CD4-positive, alpha-beta T cell treated with Interferon alpha-2 for 1 hour (primary cell): ENCODE measurements at places on chromosomes 5 and 9.

GRCh38 chr9:85248514-85249312, 493.0 kb downstream of the AGTPBP1 start:
- DNase-seq: no peak

DNA sequence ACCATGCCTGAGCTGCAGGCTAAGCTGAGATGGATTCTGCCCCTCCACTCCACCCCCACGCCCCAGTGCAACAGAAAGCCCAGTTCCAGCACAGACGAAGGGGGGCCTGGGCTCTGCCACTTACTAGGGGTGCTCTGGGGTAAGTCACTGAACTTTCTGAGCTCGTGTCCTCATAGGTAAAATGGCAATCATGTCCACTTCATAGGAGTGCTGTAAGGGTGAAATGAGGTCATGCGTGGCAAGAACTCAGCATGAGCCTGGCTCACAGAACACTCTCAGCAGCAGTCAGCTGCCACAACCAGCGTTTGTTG, 8.4 kb upstream of the PSD2 start:
- DNase-seq: no peak

DNA sequence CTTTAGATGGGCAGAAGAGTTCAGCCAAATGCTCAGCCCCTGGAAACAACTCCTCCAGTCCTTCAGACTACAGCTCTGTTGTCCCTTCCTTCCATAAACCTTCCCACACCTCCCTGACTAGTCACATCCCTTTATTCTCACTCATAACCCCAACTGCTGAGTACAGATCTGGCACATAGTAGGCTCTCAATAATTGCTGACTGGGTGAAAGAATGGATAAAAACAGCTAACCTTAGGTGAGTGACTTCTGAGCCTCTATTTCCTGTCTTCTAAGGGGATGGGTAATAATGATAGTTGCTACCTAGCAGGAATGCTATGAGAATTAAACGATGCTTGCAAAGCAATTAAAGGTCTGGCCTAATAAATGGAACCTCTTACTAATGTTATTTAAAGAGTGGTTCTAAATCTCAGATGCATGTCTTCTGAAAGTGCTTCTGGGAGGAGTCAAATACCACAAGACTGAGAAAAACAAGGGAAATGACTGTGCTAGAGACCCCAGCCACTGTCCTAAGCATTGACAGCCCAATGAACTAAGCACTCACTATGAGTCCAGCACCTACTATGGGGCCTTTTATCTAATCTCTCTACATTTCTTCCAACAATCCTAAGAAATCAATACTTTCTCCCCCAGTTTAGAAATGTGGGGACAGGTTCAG, 2.5 kb upstream of the NR6A1 start:
- no peak for DNase-seq

- DNase-seq: no peak
Measured at GRCh38 chr9:135416664-135417290, 62.8 kb upstream of the PPP1R26 start.

GRCh38 chr9:95032580-95033341, 284.7 kb downstream of the FANCC start:
- no peak for DNase-seq

DNA sequence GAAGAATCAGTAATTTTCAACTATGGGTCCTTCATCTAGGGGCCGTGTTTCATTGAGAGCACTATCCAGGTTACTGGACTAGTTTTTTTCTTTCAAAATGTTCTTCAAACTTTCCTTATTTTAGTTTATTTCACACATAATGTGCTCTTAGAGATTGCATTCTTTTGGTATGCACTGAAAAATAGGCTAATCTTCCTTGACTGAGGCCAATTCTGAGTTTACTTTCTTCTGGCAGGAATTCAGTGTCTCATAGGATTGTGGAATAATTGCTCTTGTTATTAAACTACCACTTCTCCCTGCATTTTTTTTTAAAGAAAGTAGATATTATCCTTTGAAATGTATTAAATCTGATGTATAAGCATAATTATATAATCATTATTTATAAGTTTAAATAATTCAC, 624.5 kb downstream of the RAB3C start:
- no peak for DNase-seq

GRCh38 chr9:135217836-135218235, 130.4 kb downstream of the OLFM1 start:
- no peak for DNase-seq

- DNase-seq: no peak
Measured at GRCh38 chr9:99127356-99128132, 22.6 kb downstream of the TGFBR1 start.

GRCh38 chr9:78038620-78039300, 7.1 kb upstream of the GNAQ start:
- DNase-seq: no peak

GRCh38 chr5:18807256-18808149, 1173.2 kb downstream of the TAF11L14 start:
- no peak for DNase-seq

DNA sequence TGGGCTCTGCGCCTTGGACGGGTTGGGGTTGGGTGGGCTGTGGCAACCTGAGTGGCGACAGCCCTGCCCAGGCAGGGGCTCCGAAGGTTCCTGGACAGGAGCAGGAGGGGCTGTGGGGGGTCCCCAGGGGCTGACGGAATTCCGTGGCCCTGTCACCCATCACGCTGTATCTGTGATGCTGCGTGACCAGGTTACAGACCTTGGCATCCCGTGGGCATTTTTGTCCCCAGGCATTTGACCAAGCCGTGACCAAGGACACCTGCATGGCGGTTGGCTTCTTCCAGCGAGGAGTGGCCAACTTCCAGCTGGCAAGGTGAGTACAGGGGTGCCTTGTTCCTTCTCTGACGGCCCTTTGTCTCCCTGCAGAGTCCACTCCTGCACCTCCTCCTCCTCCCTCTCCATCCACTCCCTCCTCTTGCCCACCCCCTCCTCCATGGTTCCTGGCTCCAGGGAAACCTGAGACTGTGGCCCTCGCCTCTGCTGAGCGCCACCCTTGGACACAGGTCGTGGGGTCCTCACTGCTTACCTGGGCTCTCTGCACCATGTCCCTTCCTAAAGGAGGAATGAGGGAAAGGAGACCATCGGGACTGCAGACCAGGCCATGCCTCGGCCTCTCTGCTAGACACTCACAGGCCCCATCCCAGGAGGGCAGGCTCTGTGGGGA, 3.0 kb downstream of the NOXA1 start:
- DNase-seq: no peak

DNA sequence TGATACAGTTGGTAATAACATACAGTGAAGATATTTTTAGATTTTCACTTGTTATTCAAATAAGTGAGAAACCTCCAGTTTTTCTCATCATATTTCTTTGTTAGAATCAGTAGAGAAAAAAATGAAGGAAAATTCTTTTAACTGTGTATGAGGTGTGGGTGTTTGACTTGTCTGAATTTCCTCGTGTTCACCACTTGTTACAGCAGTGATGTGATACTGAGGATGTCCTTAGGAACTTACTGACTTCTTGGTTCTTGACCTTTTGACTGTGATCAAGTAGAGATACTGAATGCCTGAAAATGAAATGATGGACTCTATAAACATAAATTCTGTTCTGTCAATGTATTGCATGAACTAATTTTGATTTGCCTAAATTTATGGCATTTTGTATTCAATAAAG, 10.7 kb downstream of the PBX3 start:
- DNase-seq: no peak

DNA sequence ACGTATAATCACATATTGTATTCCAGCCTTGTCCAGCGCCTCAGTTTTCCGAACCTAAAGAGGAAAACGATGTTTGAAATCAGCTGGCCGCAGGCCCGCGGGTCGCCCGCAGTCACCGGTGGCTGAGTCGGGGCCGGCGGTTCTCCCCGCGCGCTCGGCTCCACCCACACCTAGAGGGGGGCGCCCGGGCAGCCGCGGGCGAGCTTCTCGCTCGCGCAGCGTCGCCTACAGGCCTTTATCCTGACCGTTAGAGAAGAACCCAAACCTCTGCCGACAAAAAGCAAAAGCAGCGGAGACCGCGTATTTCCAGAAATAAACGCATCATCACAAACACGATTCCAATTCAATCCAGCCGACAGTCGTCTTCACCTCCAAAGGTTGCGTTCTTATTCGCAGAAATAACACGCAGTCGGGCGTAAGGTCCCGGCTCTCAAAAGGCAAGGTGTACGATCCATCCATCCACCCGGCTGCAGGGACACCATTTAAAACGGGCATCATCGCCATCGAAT, 725 bp upstream of the NIPBL start:
- peak; percentile 73 for DNase-seq

DNA sequence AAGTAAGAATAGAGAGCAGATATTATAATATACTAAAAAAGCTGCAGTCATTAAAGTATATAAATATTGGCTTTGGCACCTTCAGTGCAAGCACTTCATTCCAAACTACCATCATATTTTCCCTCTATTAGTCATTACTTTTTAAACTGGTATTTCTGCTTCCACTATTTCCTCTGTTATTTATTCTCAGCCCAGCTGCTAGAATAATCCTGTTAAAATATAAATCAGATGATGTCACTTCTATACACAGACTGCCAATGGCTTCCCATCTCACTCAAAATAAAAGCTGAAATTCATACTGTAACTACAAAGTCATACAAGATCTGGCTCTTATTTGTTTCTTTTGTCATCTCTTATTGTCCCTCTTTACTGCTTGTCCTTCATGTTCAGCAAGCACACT, 432.9 kb downstream of the TLE4 start:
- DNase-seq: no peak

- DNase-seq: no peak
Measured at GRCh38 chr5:14109041-14109747, 33.9 kb upstream of the TRIO start.

DNA sequence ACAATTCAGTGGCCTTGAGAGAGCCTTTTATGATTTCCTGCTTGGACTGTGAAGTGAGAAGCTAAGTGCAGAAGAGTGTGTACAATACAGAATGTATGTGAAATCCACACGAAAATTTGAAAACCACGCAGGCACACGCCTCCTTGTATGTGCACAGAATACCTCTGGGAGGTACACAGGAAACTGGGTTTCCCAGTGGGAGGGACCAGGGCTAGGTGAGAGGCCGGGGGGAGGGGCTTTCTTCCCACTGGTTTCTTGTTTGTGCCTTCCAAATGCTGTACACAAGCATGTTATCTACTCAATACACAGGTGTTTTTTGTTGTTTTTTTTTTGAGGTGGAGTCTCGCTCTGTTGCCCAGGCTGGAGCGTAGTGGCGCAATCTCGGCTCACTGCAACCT, 16.1 kb downstream of the C9orf50 start:
- DNase-seq: no peak
